NCI-H2029 (cell line): ENCODE measurements at places on chromosomes 6 and 20.

DNA sequence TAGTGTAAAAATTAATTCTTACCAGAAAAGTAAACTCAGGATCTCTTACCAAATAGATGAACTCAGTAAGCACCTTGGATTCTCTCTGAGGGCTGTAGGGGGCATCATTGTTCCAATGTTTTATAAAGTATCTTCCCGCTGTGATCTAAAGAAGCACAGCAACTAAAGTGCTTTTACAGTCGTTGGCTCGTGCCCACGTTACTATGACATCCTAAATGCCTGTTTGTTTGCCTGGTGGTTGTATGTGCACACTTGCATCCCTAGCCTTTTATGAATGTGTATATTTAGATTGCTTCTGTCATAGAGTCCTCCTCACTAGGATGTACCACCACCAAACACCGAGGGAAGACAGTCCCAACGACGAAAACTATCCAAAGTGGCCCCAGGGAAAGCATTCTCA is 34.5 kb downstream of the SLX4IP start:
- DNase-seq, result peak; percentile 96

- DNase-seq, result no peak
Measured at GRCh38 chr6:112039431-112039770, 14.5 kb upstream of the CCN6 start.

- DNase-seq, result no peak
Measured at GRCh38 chr6:31621991-31622390, 1.5 kb downstream of the PRRC2A start.

GRCh38 chr20:57728762-57729161 is 18.9 kb upstream of the PMEPA1 start:
- DNase-seq, result no peak

DNA sequence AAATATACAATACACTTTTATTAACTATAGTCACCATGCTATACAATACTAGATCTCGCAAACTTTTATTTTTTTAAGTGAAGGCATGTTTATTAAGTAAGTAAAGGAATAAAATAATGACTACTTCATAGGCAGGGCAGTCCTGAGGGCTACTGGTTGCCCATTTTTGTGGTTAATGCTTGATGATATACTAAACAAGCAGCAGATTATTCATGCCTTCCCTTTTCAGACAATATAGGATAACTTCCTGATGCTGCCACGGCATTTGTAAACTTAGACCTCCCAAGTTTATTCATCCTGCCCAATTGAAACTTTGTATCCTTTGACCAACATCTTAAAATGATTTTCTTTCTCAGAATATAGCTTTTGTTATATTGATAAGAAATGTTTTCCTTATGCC is 24.7 kb upstream of the HIVEP1 start:
- no peak for DNase-seq

GRCh38 chr6:130679684-130680083 is 147.5 kb upstream of the SMLR1 start:
- no peak for DNase-seq

- no peak for DNase-seq
Measured at GRCh38 chr6:151961809-151962208, 154.3 kb downstream of the ESR1 start.

DNA sequence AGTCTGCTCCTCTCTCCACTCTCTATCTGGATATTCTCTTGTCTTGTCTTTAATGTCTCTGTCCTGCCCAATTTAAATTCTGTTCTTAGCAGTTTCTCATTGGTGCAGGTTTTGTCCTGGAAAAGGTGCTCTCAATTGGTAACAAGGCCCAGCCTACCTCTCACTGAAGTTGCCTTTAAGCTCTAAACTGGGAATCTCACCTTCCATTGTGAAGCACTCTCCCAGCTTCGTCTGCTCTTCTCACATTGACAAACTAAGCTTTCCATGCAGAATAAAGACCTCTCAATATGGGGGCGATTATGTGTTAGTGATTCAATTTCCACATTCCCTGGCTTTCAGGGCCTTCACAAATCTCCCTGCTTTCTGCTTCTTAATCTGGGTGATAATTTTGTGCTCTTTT is 1712.2 kb downstream of the GRIK2 start:
- DNase-seq, result no peak

DNA sequence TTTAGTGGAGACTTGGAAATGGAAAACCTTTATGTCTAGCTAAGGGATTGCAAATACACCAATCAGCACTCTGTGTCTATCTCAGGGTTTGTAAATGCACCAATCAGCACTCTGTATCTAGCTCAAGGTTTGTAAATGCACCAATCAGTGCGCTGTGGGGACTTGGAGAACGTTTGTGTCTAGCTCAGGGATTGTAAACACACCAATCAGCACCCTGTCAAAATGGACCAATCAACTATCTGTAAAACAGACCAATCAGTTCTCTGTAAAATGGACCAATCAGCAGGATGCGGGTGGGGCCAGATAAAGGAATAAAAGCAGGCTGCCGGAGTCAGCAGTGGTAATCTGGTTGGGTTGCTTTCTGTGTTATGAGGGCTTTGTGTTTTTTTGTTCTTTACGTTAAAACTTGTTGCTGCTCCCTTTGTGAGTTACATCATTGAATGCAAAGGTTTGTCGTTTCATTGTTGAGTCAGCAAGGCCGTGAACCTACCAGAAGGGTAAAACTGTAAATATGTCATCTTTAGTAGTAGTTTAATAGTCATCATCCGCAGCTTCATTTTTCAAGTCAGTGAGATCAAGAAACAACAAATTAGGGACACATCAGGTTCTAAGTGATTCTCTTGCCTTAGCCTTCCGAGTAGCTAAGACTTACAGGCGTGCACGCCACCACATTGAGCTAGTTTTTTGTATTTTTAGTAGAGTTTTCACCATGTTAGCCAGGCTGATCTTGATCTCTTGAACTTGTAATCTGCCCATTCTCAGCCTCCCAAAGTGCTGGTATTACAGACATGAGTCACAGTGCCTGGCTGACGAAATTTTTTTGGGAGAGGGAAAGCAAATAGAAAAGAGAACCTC is 22.7 kb upstream of the NUP153 start:
- DNase-seq, result no peak

- no peak for DNase-seq
Measured at GRCh38 chr20:41183391-41183790, 46.0 kb downstream of the PLCG1 start.

DNA sequence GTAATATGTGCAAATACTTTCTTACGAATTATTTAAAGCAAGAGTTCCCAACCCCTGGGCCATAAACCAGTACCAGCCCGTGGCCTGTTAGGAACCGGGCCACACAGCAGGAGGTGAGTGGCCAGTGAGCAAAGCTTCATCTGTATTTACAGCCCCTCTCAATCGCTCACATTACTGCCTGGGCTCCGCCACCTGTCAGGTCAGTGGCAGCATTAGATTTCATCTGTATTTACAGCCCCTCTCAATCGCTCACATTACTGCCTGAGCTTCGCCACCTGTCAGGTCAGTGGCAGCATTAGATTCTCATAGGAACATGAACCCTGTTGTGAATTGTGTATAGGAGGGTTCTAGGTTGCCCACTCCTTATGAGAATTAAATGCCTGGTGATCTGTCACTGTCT is 142.0 kb downstream of the RNASET2 start:
- DNase-seq, result no peak

- no peak for DNase-seq
Measured at GRCh38 chr6:129565366-129565765, 144.6 kb downstream of the ARHGAP18 start.

- no peak for DNase-seq
Measured at GRCh38 chr6:4649728-4650127, 126.5 kb upstream of the CDYL start.

DNA sequence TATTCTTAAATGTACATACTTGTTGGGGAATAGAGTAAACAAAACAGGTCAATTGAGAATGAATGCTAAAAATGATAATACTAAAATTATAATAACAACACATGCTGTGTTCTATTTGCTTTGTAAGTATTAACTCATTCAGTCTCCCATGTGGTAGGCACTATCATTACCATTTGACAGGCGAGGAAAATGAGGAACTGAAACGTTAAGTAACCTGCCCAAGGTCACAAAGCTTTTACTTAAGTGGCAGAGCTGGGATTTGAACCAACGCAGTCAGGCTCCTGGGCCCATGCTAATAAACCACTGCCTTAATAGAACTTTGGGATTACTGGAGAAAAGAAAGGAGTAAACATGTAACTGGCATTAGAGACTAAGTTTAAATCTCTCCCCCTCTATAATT is 3.8 kb downstream of the NSFL1C start:
- DNase-seq, result no peak

DNA sequence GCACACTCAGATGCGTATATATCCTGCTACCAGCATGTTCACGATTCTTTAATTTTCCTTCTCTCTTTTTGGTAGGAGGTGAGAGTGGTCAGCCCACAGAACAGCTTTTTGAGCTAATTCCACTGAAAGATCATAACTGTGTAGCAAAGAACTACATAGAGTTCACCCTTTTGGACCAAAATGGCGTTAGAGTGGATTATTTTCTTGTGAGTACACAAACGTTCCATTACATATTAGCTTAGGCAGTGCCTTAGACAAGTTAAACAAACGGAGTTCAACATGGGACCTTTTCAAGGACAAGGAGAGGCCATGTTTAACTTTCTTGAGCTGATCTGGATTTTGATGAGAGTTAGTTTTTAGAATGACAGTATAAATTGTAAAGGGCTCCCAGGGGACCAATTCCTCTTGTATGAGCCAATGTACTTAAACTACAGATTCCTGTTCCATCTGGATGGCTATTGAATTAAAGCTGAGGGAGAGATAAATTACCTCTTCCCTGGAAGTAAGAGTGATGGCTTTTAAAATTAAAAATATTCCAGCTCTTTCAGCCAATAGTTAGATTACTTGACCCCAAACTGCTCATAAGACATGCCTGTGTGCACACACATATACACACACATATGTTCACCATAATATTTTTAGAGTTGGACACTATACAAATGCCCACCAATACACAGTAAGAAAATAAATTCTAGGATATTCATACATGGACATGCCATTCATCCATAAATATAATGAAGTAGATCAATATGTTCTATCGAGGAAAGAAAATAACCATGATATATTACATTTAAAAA is 25.6 kb upstream of the ARMH2 start:
- no peak for DNase-seq

DNA sequence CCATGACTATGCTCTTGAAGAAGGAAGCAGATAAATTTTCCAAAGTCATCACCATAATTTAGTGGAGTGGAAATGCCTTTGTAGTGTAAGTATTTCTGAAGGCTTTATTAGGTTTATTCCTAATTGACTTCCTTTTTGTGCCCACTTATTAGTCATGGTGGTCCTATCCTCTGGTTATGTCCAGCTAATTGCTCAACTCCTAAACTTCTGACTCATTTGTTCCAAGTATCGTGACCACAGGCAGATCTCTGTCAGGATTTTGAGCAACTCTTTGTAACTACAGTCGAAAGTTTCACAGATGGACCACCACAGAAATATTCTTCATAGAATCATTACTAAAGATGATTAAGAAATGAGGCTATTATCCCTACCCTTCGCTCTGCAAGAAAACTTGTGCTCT is 315.6 kb upstream of the PTCHD4 start:
- DNase-seq, result no peak

GRCh38 chr20:47509104-47509661 is 7.5 kb downstream of the NCOA3 start:
- no peak for DNase-seq

GRCh38 chr6:17663226-17663625 is 43.5 kb downstream of the NUP153 start:
- DNase-seq, result no peak

GRCh38 chr6:15255909-15256395 is 10.1 kb downstream of the JARID2 start:
- no peak for DNase-seq

DNA sequence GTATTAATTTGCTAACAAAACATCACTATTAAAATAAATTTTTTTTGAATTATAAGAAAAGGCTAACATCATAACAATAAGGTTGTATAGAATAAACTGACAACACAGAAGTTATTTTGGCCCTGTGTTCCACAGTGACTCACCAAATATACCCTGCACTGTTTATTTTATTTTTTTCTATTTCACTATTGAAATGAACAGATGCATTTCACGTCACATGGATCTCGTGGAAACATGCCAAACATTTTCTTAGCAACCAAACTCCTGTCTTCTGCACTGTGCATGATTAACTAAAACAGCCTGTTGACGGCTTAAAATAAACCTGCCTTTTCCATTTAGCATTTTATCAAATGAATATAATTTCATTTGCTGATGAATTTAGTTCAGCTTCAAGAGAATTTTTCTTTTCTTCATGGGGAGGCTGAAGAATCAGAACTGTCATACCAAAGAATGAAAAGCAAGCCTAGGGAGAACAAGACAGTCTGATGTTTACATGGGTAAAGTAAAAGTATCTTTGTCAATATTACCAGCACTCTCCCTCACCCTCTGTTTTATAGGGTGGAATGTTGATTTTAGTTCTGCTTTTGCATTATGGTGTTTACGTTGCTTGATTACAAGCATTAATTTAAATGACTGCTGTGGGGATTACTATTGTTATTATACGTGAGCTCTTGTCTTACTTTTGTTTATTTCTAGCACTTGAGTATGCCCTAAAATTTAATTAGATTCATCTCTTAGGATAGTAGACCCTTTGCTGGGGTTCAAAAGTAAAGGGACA is 115.3 kb downstream of the LCA5 start:
- peak; percentile 90 for DNase-seq

DNA sequence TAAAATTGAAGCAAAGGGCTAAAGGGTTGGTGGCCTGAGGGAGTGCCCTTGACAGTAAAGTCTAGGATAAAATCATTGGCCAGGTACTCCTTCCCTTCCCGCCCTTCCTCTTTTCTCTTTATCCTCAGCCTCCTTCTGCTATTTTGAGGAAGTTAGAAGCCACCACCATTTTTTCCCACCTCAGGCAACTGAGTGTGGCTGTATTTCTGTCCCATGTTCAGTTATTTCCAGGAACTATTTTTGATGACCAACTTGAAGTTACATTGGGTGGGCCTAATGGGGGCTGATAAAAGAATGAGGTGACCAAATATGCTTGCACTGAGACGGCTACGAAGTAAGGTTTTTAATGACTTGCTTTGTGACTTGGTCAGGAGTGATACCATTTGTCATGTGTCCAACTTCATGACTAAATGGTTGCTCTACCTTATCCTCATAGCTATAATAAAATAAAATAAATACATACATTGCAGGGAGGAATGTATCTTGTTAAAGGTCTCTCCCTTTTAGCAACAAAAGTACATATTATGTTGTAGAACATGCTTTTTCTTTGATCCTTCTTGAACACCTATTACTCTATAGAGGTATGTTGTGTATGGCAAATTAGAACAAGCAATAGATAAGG is 12.0 kb downstream of the PTPN1 start:
- DNase-seq, result no peak

DNA sequence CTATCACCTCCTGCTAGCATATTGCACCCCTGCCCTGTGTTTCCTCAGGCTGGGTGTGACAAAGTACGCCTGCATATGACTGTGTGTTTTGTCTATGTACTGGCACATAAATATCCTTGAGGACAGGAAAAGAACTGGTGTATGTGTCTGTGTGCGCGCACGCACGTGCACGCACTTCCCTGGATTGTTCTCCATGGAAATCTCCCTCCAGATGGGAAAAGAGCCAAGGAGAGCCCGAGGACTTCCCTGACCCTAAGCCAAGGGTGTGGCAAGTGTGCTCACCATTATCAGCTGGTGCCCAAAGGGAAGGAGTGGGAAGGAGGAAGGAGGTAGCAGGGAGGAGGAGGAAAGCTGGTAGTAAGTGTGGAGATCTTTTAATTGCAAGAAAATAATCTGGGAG is 117.6 kb downstream of the HIVEP2 start:
- no peak for DNase-seq

GRCh38 chr20:20205862-20206236 is 153.5 kb downstream of the CFAP61 start:
- DNase-seq, result no peak

- DNase-seq, result no peak
Measured at GRCh38 chr6:155387481-155387880, 68.2 kb downstream of the NOX3 start.

GRCh38 chr20:25439328-25439727 is 31.9 kb downstream of the GINS1 start:
- no peak for DNase-seq
